ENCODE measurements at places on chromosomes 2 and 18. TPM values are rescaled to one million over a fixed set of nuclear protein-coding genes. Genes with fewer than 3 reads are reported as not detected.

The ADNP2 gene
- total RNA-seq = 16.8 TPM

The PID1 gene
- total RNA-seq = not detected

The LIMS2 gene
- 15.5 TPM for total RNA-seq

The MOGAT1 gene
- not detected for total RNA-seq

The IL37 gene
- not detected for total RNA-seq

- H3K27ac ChIP-seq = no peak overlapping the region
- no peaks in the 10 kb centered on the region for H3K36me3 ChIP-seq
- no peaks in the 10 kb centered on the region for H3K4me1 ChIP-seq
- no peaks in the 10 kb centered on the region for H3K27me3 ChIP-seq
Observed at GRCh38 chr2:146108993-146109392, 1589.1 kb upstream of the ZEB2 start.

DNA sequence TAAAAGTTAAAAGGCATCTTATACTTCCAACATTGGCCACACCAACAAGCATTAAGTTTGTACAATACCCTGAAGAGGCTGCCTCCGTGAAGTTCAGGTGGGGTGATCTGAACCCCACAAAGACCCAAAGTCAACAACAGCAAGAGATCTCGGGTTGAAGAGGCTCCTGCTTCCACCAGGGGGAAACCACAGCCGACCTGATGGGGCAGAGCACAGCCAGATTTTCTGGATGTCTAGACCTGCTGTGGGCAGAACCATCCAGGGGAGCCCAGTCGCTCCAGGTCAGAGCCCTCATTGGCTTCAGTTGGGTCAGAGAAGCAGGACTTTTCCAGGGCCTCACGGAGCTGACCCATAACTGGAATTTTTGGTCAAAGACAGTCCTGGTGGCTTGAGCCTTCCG lies 66.5 kb upstream of the ACKR3 start:
- H3K4me3 ChIP-seq = no peak overlapping the region
- peaks cover 18% of the 10 kb centered on the region for H3K27me3 ChIP-seq
- DNase-seq = peak; percentile 12
- H3K36me3 ChIP-seq = no peaks in the 10 kb centered on the region

GRCh38 chr18:33201509-33201926 lies 239.0 kb downstream of the CCDC178 start:
- peaks cover 2% of the 10 kb centered on the region for H3K27me3 ChIP-seq
- no peaks in the 10 kb centered on the region for H3K4me1 ChIP-seq
- DNase-seq = no peak
- no peak overlapping the region for H3K4me3 ChIP-seq
- no peaks in the 10 kb centered on the region for H3K36me3 ChIP-seq

DNA sequence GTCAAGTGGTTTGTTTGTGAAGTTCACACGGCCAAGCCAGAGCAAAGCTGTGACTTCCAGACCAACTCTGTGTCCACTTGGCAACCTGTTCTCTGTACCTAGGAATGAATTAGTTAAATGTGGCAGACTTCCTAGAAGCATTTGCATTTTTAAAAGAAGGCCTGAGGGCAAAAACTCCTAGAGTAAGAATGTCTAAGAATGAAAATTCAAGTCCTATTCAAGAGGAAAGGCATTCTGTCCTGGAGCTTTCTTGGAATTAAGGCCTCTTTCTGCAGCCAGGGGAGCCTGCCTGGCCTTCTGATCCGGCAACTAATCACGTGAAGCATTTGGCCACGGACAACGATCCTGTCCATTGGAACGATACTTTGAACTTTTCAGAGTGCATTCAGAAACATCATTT lies 155.0 kb downstream of the SETBP1 start:
- no peaks in the 10 kb centered on the region for H3K36me3 ChIP-seq
- DNase-seq = no peak
- H3K4me1 ChIP-seq = peaks cover 12% of the 10 kb centered on the region
- H3K27ac ChIP-seq = no peak overlapping the region

DNA sequence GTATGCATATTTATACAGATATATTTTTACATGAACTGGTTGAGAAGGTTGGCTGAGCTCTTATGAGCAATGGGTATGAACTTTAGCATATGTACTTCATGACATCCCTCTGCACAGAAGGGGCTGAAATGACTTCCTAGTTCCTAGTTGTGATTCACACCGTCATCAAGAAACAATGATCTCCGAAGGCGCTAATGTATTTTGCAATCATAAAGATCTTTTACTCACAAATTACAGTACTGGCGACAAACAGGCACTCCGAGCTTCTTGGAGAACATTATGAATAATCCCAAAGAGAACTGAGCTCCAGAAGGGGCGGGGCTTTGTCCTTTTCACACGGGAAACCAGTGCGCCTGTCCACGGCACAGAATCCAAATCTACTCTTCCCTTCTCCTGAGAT lies 18.1 kb downstream of the BCL2 start:
- H3K36me3 ChIP-seq = peaks cover 37% of the 10 kb centered on the region
- H3K4me1 ChIP-seq = peaks cover 76% of the 10 kb centered on the region
- no peaks in the 10 kb centered on the region for H3K27me3 ChIP-seq

- peak; percentile 89 for DNase-seq
- H3K36me3 ChIP-seq = no peaks in the 10 kb centered on the region
- H3K4me1 ChIP-seq = peaks cover 31% of the 10 kb centered on the region
- H3K4me3 ChIP-seq = peak within 1 kb of the TSS; percentile 96
- no peaks in the 10 kb centered on the region for H3K27me3 ChIP-seq
Observed at GRCh38 chr2:108533832-108534583, at the start of gene LIMS1. LIMS1 (plus strand) TSS chr2:108534470; CDS start chr2:108534563, 93 bp downstream.

DNA sequence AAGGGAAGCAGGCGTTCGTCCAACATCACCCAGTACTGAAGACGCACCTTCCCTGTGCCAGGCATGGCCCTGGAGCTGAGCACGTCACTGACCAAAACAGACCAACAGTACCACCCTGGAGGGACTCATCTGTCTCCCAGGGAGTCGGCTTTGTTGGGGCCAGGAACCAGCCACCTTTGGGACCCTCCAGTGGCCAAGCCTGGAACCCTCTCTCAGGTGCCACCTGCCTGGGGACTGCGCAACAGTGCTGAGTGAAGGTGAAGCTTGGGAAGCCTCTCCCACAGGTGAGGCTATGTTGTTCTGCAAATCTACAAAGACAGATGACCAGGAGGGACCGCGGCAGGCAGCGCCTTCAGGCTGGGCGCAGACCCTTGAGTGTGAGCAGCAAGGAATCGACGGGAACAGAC lies 91.4 kb upstream of the OTOS start:
- no peak overlapping the region for H3K4me3 ChIP-seq
- peaks cover 2% of the 10 kb centered on the region for H3K4me1 ChIP-seq
- DNase-seq = no peak
- peaks cover 7% of the 10 kb centered on the region for H3K27me3 ChIP-seq
- no peak overlapping the region for H3K27ac ChIP-seq
- peaks cover 1% of the 10 kb centered on the region for H3K36me3 ChIP-seq

- H3K36me3 ChIP-seq = no peaks in the 10 kb centered on the region
- H3K27ac ChIP-seq = no peak overlapping the region
- DNase-seq = no peak
- H3K4me1 ChIP-seq = no peaks in the 10 kb centered on the region
- no peak overlapping the region for H3K4me3 ChIP-seq
Observed at GRCh38 chr18:3172097-3172496, 47.7 kb downstream of the MYOM1 start.

DNA sequence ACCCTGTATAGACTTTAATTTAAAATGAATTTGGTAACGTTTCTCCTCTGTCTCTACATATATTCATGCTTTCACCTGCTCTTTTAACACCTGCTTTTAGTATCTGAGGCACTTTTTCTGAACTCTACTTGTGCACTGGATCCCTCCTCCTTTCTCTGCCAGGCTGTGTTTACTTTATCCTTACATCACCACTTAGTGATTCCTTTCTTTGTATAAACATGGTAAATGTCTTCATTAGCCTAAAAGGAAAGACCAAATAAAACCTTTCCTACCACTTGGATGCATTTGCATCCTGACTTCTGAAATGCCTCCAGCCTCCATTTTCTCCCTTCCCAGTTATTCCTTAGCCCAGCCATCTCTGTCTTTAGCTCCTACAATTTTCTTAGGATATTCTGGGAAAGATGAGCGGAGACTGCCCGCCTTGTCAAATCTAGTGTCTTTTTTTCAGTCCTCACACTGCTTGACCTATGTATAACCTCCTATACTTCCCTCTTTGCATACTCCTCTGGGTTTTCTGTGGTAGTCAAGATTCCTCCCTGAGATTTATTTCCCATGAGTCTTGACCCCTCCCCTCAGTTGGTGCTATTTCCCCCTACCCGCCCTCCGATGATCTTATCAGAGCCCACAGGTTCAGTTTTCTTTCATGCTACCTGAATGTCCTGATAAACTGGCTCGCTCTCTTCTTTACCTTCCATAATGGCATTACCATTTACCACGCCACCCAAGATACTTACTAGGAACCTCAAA lies 44.8 kb downstream of the REL start:
- no peak for DNase-seq
- H3K27ac ChIP-seq = no peak overlapping the region
- no peaks in the 10 kb centered on the region for H3K27me3 ChIP-seq
- peaks cover 52% of the 10 kb centered on the region for H3K36me3 ChIP-seq
- H3K4me3 ChIP-seq = no peak overlapping the region

- no peak overlapping the region for H3K27ac ChIP-seq
- peaks cover 3% of the 10 kb centered on the region for H3K27me3 ChIP-seq
- H3K4me1 ChIP-seq = no peaks in the 10 kb centered on the region
- DNase-seq = no peak
Observed at GRCh38 chr18:54382076-54382475, 24.4 kb downstream of the C18orf54 start.

- H3K27ac ChIP-seq = no peak overlapping the region
- no peak overlapping the region for H3K4me3 ChIP-seq
- no peak for DNase-seq
- no peaks in the 10 kb centered on the region for H3K36me3 ChIP-seq
- H3K27me3 ChIP-seq = peaks cover 4% of the 10 kb centered on the region
Observed at GRCh38 chr18:24539866-24540617, 79.6 kb downstream of the HRH4 start.

- no peak overlapping the region for H3K27ac ChIP-seq
- no peak overlapping the region for H3K4me3 ChIP-seq
- DNase-seq = no peak
- no peaks in the 10 kb centered on the region for H3K36me3 ChIP-seq
- no peaks in the 10 kb centered on the region for H3K4me1 ChIP-seq
Observed at GRCh38 chr18:13252686-13253410, 34.3 kb downstream of the LDLRAD4 start.

DNA sequence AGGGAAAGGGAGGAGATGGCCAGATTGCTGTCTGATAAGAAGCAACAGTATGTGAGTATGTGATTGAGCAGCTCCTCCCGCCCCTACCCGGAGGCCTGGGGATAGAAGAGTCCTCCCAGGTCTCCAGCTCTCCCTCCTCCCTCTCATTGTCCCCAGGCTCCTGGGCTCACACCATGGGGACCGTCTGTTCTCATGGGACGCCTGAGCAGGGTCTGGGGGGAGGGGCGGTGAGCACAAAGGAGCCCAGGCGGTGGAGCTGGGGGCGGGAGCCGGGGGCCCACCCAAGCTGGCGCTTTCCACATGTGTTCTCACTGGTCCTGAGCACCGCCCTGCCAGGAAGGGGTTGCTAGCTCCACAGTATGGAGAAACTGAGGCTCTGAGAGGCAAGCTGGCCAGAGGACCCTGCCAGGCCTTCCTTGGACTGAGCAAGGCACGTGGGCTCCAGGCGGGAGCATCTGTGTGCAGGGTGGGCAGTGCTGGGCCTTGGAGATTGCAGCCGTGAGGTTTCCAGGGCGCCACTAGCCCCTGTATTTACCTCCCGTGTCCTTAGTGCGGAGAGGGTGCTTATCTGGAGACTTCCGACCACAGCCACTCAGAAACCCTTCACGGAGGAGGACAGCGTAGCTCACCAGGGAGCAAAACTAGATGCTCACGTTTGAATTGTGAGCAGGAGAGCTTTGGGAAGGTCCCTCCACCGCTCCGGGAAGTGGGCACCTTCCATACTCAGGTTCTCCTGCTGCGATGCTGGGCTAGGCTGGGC lies 37.4 kb downstream of the PDIA6 start:
- H3K36me3 ChIP-seq = peaks cover 4% of the 10 kb centered on the region
- H3K27me3 ChIP-seq = no peaks in the 10 kb centered on the region
- no peak overlapping the region for H3K27ac ChIP-seq
- no peak for DNase-seq
- no peaks in the 10 kb centered on the region for H3K4me1 ChIP-seq

GRCh38 chr2:131005216-131005935 lies 87.9 kb downstream of the FAM168B start:
- no peak for DNase-seq
- no peak overlapping the region for H3K4me3 ChIP-seq
- no peaks in the 10 kb centered on the region for H3K36me3 ChIP-seq

- H3K27me3 ChIP-seq = peaks cover 21% of the 10 kb centered on the region
- H3K4me3 ChIP-seq = no peak overlapping the region
- peaks cover 99% of the 10 kb centered on the region for H3K4me1 ChIP-seq
Observed at GRCh38 chr2:136134126-136134525, 16.2 kb upstream of the CXCR4 start.

DNA sequence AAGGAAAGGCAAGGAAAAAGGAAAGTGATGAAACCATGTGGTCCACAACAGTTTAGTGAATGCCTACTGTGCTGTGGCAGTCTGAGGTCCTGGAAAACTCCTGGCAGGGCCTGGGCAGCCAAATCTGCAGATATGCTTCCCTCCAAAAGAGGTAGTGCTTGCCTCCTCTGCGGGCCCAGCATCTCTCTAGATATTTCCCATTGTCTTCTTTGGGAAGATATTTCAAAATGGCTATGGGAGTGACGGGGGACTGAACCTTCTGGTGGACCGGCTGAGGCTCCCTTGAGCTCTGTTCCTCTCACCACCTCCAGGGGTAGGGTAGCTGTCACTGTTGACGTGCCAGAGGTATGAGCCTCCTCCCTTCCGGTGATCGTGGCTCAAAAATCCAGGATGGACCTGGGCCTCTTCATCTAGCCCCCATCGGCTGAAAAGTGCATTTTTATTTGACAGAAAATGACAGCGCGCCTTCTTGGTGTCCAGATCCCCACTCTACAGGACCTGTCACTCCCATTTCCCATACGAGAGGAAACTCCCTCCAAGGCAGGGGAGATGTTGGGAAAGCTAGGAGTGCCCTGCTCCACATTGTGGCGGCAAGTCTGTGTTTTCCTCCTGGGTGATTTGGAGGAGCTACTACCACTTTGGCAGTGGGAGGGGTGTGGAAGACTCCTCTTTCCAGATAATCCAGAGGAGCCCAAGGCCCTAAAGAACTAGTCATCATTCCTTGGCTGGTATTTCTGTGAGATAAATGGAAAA lies 9.4 kb upstream of the PAX3 start:
- peaks cover 84% of the 10 kb centered on the region for H3K27me3 ChIP-seq
- no peaks in the 10 kb centered on the region for H3K36me3 ChIP-seq
- no peak overlapping the region for H3K27ac ChIP-seq
- H3K4me1 ChIP-seq = peaks cover 35% of the 10 kb centered on the region
